Esophagus mucosa (tissue), 1 donor: ENCODE measurements at places on chromosomes 2 and 18. TPM values are rescaled to one million over a fixed set of nuclear protein-coding genes. Genes with fewer than 3 reads are reported as not detected.

Gene OTOS
- total RNA-seq: not detected

Gene SERPINB8
- total RNA-seq: 44.0 TPM

Gene SCG2
- total RNA-seq: 0.12 TPM

Gene SULT6B1
- not detected for total RNA-seq

Gene FAM228A
- total RNA-seq: not detected

Gene NETO1
- total RNA-seq: not detected

Gene MEP1B
- not detected for total RNA-seq

Gene CEBPZOS
- total RNA-seq: 23.6 TPM

Gene DYNAP
- 26.2 TPM for total RNA-seq

Gene PTPRM
- 5.3 TPM for total RNA-seq

Gene RIF1
- total RNA-seq: 25.0 TPM

Gene TNFAIP6
- 0.20 TPM for total RNA-seq

Gene FRZB
- total RNA-seq: 0.32 TPM

Gene EPG5
- total RNA-seq: 12.2 TPM

Gene TBR1
- total RNA-seq: not detected

Gene PAX3
- total RNA-seq: not detected

Gene SCN1A
- total RNA-seq: not detected

Gene TNFRSF11A
- total RNA-seq: 5.7 TPM

Gene RASGRP3
- total RNA-seq: 4.3 TPM

Gene RIT2
- total RNA-seq: not detected

Gene NYAP2
- total RNA-seq: 0.32 TPM

Gene FAM124B
- total RNA-seq: 0.36 TPM

Gene SNED1
- 3.9 TPM for total RNA-seq

Gene VWC2L
- not detected for total RNA-seq

Gene IL1F10
- total RNA-seq: not detected

Gene SFT2D3
- 3.6 TPM for total RNA-seq

Gene MSTN
- total RNA-seq: 0.08 TPM

Gene UGT1A8
- 0.16 TPM for total RNA-seq

Gene CIDEA
- 0.80 TPM for total RNA-seq

Gene CD226
- total RNA-seq: 0.44 TPM

Gene SLC11A1
- 3.5 TPM for total RNA-seq

Gene CRYGC
- not detected for total RNA-seq

Gene GALNT1
- total RNA-seq: 101 TPM

Gene GKN2
- not detected for total RNA-seq

Gene ASB18
- not detected for total RNA-seq

Gene SLC9A4
- total RNA-seq: 0.08 TPM

Gene CDH19
- 0.24 TPM for total RNA-seq

Gene IL1RL1
- total RNA-seq: 2.8 TPM

Gene KIF5C
- total RNA-seq: 0.08 TPM

Gene C2orf66
- not detected for total RNA-seq

Gene SERPINB2
- 139 TPM for total RNA-seq

Gene ALLC
- not detected for total RNA-seq
